ENCODE measurements at places on chromosomes 11 and 22.
A peak's percentile ranks its signal among the peaks of the same experiment; 100 is the strongest.

- peak; percentile 10 for DNase-seq
These were observed 2.0 kb upstream of the CLDN5 start for GRCh38 chr22:19526076-19526701.

GRCh38 chr11:1912289-1912878 is 7.1 kb upstream of the TNNT3 start:
- peak; percentile 41 for DNase-seq

- peak; percentile 48 for DNase-seq
These were observed 124.2 kb downstream of the KCNQ1OT1 start for GRCh38 chr11:2575591-2576051.

DNA sequence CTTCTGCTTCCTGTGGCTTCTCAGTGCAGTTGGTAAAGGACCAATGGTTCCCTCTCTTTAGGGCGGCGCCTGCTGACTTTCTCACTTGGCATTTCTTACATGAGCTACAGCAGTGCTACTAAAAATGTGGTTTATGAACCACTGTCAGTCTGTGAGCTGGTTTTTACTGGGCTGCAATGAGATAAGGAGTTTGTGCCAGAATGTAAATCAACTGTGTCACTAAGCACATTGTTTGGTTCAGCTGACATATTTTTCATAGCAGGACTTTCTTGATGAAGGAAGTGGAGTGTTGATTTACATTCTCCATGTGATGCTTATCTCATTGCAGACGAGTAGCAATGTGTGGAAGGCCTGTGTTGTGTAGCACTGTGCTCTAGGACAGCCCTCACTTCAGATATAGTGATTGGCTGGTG is 463.3 kb downstream of the SOX6 start:
- no peak for DNase-seq

GRCh38 chr11:120054753-120055045 is 83.2 kb downstream of the TRIM29 start:
- no peak for DNase-seq

- no peak for DNase-seq
These were observed 25.0 kb downstream of the RTN4R start for GRCh38 chr22:20243176-20243536.

DNA sequence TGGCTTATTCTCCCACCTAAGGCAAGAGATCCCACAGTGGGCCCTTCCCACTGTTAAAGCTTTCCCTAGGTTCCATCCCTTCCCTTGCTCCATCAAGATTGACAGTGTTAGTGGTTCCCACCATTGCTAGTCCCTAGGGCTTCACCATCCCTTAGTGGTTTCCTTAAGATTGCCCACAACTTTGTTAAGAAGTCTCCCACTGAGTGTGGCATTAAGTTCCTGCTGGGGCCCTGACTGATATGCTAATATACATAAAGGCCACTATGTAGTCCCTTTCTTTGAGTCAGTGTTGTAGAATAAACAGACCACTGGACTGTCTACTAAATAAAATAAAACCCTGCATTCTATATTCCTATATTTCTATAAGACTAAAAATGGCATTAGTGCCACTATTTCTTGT is 176.1 kb downstream of the GUCY1A2 start:
- DNase-seq: no peak

DNA sequence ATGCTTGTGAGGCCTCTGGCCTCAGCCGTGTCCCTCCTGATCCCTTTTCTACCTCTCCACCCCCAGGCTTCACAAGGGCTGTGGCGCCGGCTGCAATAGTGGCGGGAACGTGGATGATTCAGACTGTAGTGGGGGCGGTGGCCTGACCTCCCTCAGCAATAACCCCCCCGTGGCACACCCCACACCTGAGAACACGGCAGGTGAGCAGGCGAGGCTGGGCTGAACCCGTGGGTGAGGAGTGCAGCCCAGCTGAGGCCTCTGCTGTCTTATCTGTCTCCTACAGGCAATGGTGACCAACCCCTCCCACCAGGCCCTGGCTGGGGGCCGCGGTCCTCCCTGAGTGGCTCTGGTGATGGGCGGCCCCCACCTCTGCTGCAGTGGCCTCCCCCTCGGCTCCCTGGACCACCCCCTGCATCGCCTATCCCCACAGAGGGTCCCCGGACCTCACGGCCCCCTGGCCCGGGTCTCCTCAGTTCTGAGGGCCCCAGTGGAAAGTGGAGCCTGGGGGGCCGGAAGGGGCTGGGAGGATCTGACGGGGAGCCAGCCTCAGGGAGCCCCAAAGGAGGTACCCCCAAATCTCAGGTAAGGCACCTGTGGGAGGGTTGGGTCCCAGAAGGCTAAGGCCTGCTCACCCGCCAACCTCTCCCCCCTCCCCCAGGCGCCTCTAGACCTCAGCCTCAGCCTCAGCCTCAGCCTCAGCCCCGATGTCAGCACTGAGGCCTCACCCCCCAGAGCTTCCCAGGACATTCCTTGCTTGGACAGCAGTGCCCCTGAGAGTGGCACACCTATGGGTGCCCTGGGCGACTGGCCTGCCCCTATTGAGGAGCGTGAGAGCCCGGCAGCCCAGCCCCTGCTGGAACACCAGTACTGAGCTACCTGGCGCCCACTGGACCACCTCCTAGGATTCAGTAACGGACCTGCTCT is 1.5 kb upstream of the SIPA1 start:
- no peak for DNase-seq

GRCh38 chr11:90252053-90252452 is 29.2 kb upstream of the CHORDC1 start:
- no peak for DNase-seq

- DNase-seq: no peak
These were observed 1.6 kb upstream of the KCNE3 start for GRCh38 chr11:74468936-74469335.

GRCh38 chr22:45863981-45864751 is 112.8 kb downstream of the WNT7B start:
- DNase-seq: peak; percentile 96

DNA sequence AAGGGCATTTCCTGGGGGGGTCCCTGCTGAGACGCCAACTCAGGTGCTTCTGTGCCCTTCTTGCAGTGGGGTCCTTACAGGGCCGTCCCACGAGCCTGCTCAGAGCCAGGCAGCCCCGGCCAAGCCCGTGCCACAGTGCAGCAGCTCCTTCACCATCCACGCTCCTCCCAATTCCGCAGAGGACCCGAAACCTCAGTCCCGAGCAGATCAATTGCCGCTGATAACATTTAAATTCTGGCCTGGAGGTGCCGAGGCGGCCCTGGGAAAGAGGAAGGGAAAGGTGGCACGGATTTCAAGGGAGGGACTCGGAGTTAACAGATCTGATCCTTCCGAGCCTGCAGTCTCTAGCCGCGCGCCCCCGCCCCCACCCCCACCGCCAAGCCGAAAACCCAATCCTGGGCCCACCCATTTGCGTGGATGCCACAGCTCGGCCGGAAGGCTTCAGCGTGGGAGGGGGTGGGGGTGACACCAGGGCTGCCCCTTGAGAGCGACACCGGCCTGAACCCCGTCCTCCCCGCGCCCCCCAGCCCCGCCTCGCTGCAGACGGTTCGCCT is 32.3 kb upstream of the JAM3 start:
- DNase-seq: no peak

DNA sequence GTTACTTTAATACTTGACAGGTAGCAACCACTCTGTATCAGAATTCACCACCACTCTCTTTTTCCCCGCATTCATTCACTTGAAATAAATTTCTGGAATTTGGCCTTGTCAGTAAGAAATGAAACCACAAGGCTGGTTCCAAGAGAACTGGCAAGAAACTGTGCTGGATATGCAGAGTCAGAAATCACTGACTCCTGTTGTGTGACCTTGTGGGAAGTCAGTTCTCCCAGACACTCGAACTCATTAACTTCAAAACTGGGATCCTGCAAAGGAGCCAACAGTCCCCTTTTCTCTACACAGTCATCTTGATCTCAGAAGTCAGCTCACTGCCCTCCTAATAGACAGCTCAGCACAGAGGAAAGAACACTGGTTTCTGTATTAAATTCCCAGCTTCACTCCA is 142.7 kb downstream of the LRRC4C start:
- DNase-seq: no peak

- DNase-seq: peak; percentile 75
These were observed 67.7 kb downstream of the ST3GAL4 start for GRCh38 chr11:126423154-126423553.

DNA sequence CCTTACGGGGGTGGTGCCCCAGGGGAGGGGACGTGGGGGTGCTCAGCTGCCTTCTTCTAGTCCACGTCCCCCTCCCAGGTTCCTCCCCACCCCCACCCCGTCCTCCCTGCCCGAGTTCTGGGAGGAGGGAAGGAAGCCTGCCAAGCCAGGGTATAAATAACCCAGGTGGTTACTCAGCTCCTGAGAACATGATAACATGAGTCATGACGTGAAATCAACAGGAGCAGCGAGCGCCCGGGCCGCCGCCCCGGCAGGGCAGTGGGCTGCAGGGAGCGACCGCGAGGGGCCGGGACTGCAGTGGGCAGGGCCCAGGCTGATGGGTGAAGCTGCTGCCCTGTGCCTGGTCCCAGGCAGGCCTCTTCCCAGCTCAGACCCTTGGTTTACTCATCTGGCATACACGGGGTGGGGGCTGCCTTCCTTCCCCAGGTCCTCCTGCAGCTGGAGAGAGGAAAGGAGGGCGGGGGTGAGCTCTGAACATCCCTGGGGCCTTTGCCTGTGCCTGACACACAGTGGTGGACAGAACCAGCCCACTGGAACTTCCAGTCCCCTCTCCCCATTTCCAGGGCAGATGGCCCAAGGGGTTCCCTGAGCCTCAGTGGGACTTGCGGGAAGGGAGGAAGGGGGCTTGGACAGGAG is 8.8 kb upstream of the PDGFB start:
- peak; percentile 97 for DNase-seq

GRCh38 chr11:96620464-96621044 is 230.7 kb downstream of the JRKL start:
- no peak for DNase-seq

DNA sequence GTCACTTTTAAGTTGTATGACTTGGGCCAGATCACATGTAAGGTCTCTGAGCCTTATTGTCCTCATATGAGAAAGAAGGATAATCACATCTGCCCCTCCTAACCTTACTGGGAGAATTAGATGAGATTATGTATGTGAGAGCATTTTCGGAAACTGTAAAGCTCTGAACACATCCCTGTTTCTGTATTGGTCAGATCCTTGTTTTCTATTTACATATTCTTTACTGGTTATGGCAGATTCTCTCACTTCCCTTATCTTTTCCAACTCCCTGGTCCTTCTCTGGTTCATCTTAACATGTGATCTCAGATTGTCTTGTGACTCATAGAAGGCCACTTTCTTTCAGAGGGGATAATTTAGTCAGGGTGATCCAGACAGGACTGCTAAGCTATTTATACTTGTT is 41.8 kb downstream of the CCDC81 start:
- no peak for DNase-seq

- DNase-seq: no peak
These were observed 28.0 kb downstream of the FEZ1 start for GRCh38 chr11:125468025-125468424.

DNA sequence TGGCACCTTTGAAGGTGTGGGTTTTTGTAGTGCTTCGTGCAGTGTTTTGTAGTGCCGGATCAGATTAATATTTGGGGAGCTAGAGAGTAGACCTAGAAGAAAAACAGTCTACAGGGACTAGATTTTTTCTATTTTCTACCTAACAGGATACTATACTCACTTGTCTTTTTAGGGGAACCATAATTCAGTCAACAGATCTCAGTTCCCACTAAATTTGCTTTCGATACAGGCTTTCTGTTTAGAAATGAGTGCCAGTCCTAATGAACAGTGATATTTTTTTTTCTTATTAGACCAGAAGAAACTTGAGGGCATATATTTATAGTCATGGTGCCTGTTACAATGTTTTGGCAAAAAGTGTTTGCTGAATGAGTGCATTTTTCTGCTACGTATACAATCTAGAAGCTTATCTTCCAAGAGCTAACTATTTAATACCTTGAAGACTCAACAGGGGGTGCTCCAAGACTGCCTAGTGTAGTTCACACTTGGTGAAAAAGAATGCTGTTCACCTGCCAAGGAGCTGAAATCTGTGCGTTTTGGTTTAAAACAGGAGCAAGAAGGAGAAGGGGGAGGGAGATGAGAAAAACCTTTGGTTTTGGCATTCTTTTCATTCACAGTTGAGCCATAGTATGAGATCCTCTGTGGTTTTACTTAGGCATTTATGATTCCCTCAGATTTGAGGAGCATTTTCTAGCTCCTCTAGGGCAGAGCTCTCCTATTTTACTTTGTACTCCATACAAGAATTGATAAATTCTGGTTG is 44.9 kb upstream of the VSTM5 start:
- DNase-seq: peak; percentile 13

DNA sequence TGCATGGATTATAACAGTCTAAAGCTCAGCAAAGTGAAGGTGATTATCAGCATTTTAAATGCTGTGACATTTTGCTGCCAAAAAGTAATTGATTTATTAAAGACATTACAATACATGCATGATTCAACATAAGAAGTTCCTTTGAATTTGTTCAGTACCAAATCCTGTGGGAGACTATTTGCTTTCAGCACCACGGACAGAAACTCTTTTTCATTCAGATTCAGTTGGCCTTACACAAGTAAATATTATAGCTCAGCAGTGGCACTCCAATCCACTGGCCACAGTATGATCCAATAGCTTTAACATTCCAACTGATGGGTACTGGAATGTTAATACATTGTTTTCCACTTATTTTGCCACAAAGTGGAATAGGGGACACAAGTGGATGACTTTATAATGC is 806.7 kb downstream of the NTM start:
- DNase-seq: no peak

- DNase-seq: peak; percentile 17
These were observed 37.5 kb upstream of the CAPRIN1 start for GRCh38 chr11:34013898-34014571.

DNA sequence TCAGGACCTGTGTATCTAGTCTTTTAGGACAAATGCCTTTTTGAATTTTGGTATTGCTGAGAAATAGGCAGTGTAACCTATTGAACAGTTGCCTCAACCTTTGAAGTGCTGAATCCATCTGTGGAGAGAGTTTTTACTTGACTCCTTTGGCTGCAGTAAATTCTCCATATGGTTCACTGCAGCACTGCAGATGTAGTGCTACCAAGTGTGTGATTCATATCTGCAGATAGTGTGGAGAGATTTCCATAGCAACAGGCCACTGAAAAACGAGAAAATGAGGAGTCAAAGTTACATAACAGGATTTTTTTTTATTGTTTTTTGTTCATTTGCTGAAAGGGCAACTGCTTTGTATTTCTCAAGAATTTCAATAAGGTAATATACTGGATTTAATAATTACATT is 356.1 kb downstream of the RAB38 start:
- no peak for DNase-seq

GRCh38 chr22:49632199-49633009 is 195.3 kb downstream of the BRD1 start:
- peak; percentile 98 for DNase-seq

GRCh38 chr11:1561955-1562354 is 10.1 kb downstream of the DUSP8 start:
- peak; percentile 65 for DNase-seq

- no peak for DNase-seq
These were observed 34.7 kb upstream of the FCHSD2 start for GRCh38 chr11:73176874-73177155.
